ENCODE measurements at places on chromosomes 16 and 17.

GRCh38 chr17:78185981-78186691 lies 716 bp downstream of the TK1 start:
- DNase-seq, result no peak

DNA sequence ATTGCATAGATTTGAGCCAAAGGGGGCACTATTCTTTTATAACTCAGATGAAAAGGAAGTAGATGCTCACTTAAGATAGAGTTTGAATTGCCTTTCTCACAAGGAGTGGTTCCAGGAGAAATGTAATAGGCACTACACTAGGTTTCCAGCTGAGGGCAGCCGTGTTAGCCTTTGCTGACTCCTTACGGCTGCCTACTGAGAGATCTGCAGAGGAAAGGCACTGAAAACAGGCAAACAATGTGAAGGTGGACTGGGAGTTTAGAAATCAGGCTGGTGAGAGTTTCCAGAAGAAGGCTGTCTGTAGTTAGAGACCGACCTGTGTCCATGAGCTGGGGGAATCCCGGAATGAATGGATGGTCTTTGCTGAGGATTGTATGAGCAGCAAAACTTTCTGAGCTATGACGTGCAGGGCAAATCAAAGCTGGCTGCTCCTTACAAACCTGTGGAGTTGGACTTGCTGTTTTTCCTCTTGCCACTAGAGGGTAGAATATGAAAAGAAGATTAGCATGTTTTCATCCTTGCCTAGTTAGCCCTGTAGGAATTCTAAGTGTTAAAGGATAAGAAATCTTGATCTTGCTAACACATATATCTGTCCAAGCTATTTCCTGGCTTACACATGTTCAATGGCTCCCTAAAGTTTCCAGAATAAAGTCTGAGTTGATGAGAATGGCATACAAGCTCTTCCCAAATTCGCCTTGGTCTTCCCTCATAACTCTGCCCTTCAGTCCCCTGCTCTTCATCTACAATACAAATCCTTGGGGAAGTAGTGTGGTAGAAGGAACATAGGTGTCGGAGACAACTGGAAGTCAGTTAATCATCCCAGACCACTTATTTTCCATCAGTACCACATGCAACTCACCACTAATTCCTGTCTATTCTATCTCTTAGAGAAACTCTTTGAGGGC lies 20.1 kb upstream of the TAOK1 start:
- peak; percentile 44 for DNase-seq

DNA sequence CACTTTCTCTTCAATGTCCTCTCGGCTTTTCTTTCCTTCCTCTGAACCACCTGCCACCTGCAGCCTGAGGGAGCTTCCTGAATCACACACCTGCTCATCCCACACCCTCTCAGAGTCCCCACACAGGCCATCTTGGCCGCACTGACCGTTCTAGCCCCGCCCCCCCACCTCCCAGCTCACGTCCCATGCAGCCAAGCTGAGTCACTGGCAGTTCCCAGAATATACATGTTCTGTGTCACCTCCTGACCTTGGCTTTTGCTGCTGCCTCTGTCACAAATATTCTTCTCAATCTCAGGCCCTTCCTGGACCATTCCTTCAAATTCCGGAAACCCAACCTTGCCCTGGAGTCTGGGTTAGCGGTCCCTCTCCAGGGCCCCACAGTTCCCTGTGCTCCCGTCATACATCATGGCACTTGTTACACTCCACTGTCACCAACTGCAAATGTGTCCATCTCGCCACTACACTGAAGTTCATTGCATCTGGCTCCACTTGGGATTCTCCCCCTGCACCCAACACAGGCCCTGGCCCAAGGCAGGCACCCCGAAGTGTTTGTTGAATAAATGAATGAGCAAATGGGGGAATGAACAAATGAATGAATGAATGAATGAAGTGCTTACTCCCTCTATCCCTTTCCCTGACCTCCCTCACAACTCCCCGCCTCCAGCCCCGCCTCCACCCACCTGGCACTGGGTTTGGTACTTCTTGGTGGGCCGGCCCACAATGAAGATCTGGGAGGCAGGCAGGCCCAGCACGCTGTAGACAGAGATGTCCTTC lies 12.8 kb downstream of the PIMREG start:
- DNase-seq, result no peak

- DNase-seq, result no peak
Observed at GRCh38 chr16:62035115-62036092, 834 bp downstream of the CDH8 start.

DNA sequence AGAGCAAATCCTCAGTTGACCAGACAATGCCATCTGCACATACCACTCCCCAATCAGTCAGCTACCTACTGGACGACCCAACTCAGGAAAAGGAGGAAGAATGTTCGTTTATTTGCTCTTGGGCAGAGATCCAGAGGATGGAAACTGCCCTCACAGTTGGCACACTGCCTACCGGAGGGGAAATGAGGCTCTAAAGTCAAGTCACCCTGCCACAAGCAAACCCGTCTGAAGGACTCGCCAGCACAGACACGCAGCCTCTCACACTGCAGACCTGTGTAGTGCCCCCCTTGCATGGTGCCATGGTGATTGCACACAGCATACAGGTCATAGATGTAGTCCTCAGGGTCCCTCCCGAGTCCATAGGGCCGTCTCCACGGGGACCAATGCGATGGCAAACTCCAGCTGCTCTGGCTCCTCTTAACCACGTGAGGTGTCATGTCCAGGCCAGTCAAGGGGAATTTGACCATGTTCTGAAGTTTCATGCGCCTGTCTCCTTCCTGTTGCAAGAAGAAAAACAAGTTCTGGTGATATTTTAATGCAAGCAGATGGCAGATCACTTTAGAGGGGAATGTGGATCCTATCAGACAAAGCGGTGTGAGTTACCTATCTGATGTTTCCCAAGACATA lies 69.5 kb downstream of the USP31 start:
- DNase-seq, result no peak

DNA sequence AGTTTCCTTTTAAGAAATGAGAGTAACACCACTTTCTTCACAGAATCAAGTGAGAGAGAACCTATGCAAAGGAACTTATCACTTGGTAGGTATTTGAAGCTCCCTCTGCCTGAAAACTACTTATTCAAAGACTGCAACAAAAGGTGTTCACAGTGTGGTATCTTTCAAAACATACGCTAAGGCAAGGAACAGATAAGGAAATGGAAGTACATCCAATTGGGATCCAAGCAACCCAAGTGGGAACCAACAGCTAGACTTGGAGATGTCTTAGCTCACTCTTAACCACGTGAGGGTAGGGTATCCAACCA lies 431 bp upstream of the PPM1E start:
- no peak for DNase-seq

- no peak for DNase-seq
Observed at GRCh38 chr17:15926039-15926740, 18.7 kb upstream of the ADORA2B start.
